ENCODE measurements at places on chromosomes 4 and X.

DNA sequence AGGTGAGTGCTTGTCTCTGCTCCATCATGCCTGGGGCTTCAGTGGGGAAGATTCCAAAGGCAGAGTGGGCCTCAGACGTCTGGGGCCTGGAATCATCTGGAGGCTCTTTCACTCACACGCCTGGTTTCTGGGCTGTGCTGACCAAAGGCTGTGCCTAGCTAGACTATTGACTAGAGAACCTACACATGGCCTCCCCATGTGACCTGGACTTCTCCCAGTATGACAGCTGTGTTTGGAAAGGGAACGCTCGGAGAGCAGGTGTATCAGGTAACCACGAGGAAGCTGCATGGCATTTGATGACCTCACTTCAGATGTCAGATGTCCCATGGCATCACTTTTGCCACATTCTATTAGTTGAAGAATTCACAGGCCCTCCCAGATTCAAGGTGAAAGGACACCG lies 51.0 kb downstream of the ADGRL3 start:
- no peak for DNase-seq

- no peak for DNase-seq
Observed at GRCh38 chr4:26088433-26088928, 174.5 kb downstream of the SMIM20 start.

- no peak for DNase-seq
Observed at GRCh38 chr4:3834186-3834662, 68.0 kb downstream of the ADRA2C start.

- DNase-seq, result no peak
Observed at GRCh38 chr4:18025288-18025687, 3.7 kb upstream of the LCORL start.

DNA sequence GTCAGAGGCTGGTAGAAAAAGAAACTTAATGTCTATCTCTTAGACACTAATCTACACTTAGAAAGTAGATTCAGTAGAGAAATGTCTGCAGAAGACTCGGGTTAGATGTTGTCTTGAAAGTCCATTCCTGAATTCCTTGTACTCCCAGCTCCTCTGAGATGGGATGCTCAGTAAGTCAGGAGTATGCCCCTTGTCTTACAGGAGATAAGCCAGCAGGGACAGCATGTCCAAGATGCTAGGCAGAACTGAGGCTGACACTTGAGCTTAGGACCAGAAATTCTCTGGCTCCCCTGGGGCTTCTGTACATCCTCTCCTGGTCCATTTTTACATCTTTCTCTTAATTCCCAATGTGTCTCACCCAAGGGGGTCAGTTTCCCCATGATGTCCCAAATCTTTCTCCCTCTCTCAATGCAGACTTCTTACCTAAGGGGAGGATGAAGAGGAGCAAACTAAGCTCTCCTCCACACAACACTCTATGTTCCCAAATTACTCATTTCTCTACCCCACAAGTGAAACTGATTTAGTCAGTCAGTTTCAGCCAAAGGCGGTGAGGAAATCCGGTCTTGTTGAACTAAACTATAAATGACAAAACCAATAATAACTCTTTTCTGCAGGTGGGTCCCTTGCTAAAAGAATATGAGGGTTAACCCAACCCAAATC lies 558.2 kb upstream of the DIPK2B start:
- DNase-seq, result no peak

DNA sequence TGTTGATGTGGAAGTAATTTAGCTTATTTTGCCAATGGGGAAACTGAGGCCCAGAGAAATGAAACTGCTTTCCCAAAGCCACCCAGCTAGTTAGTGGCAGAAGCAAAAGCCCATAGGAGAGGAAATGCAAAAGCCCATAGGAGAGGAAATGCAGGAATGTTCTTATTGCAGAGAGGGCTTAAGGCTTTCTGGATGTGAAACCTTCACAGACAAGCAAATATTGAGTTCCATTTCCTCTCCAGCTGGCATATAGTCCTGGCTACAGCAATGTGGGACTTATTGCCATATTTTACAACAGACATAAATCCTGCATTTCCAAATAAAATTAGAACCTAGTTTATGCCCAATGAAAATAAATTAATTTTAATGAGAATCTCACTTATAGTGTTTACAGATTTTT lies 69.7 kb downstream of the TMEM154 start:
- DNase-seq, result no peak

GRCh38 chr4:54015423-54016030 lies 48.9 kb downstream of the CHIC2 start:
- DNase-seq, result no peak

- no peak for DNase-seq
Observed at GRCh38 chrX:136588036-136588435, 56.0 kb downstream of the VGLL1 start.

DNA sequence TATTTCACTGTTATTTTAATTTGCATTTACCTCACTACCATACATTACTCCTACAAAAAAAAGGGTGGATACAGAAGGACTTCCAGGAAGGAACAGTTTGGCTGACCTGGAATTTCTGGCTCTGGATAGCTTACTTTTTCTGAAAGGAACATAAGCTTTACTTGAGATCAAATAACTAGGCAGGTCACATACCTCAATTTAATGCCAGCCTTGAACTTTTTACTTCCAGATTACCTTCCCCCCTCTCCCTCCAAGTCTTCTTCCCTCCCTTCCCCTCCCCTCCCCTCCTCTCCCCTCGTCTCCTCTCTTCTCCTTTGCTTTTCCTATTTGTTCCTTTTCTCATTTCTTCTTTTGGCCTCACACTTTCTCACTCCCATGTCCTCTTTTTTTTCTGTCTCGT lies 659.2 kb upstream of the AADAT start:
- DNase-seq, result no peak

GRCh38 chrX:31981546-31982062 lies 909.8 kb upstream of the FTHL17 start:
- DNase-seq, result no peak

GRCh38 chr4:172650758-172651530 lies 517.7 kb upstream of the GALNT7 start:
- no peak for DNase-seq

- no peak for DNase-seq
Observed at GRCh38 chr4:47482326-47482725, 2.7 kb upstream of the ATP10D start.

DNA sequence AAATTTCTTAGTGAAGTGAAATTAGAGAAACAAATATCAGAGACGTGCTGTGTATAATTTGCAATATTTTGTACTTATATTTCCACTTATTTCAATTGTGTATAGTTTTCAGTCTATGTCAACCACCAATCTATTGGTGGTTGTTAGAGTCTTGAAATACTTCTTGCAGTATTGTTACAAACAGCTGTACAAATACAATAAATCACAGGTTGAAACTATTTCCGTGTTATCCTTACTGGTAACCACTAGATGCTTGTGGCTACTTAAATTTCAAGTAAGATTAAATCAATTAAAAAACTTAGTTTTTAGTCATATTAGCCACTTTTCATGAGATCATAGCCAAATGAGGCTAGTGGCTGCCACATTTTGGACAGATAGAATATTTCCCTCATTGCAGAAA lies 520.5 kb downstream of the GBA3 start:
- DNase-seq, result no peak

DNA sequence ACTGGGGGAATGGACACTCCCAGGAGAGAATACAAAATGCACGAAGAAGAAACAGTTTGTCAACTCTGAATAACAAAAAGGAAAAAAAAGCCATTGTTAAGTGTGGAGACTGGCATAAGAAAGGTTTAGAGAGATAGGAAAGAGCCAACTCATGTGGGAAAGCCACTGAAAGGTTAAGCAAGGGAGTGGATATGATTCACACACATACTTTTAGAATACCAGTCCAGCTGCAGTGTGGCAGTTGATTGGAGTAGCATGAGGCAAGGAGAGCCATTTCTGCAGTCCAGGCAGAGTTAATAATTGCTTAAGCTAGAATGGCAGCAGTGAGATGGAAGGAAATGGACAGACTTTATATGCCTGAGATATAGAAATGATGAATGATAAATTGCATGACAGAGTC lies 36.9 kb upstream of the ADAD1 start:
- DNase-seq, result no peak

- no peak for DNase-seq
Observed at GRCh38 chr4:111946800-111947199, 198.5 kb upstream of the FAM241A start.

DNA sequence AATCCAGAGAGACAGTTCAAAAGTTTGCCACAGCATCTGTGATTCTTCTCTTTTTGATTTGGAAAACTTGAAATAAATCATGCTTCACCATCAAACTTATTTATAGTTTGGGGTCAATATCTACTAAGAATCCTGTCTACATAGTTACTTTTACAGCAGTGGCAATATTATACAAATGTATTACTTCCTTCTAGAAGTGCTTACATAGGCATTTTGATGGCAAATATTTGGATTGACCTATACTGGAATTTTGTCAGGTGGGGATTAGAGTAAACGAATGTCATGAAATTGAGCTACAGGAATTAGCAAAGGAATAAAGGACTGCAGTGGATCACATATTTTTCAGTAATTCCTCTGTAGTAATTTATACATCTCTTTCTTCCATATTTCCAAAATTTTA lies 1885.5 kb upstream of the ADGRL3 start:
- DNase-seq, result no peak

DNA sequence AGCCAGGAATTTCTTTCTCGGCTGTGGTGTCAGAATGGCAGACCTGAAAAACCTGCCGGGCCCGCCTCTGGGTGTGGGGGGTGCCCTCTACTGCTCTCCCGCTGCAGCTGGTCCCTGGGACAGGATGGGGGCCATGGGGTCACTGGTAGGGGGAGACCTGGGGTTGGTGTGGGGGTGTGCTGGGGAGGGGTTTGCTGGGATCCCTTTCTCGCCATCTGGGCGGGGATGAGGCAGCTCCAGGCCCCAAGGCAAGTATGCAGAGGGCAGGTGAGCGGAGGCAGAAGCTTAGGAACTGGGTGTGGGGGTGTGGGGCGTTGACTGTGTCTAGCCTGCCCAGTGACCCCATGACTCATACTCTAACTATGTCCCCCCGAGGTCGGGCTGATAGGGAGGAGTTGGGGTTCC lies 884 bp downstream of the CCDC120 start:
- DNase-seq, result no peak

DNA sequence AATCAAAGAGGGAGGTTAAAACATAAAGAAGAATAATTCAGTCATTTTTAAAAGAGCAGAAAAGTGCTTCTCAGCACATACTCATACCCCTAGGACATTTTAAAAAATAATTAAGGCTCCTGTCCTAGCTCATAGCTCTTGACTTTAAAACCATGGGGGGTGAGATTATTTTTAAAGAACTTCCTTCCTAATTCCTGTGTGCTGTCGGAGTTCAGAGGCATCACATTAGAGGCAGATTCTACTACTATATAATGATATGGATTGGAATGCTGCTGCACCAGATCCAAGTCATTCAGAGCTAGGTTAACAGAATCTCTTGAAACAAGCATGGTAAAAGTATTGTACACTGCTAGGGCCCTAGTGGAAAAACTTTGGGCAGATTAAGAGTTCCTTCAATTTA lies 456.5 kb upstream of the ADGRL3 start:
- DNase-seq, result no peak

DNA sequence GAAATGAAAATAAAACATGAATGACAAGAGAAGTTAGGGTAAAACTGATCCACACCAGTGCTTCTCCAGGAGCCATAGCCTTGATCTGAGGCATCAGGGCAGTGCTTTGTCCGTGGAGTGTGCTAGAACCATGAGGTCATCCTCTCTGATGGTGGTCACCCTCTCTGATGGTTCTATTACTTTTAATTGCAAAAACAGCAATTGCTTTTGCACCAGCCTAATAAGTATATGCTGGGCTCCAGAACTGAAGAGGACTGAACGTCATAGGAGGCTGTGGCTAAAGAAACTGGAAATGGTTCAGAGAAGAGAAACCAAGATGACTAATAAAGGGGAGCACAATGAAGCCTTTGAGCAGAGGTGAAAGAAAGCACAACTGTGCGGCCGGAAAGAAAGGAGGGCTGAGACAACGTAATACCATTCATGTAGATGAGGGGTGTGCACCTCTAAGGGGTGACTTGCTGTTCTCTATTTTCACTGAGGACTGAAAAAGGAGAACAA lies 17.0 kb upstream of the TMEM154 start:
- no peak for DNase-seq

DNA sequence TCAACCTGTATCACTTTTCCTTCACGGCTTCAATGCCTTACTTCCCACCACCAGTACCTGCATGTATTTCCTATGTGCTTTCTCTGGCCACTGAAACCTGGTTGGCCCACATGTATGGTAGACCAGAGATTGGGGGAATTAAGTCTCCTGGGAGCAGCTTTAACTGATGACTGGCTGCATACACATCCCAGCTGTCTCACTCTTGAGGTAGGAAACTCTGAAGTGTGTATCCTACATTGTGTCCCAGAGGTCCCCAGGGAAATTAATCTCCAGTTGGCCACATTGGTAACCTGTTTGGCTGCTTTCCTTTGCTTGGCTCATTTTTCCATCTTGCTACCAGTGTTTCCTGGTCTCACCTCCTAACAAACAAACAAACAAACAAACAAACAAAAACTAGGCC lies 124.4 kb downstream of the ZNF827 start:
- DNase-seq, result no peak

GRCh38 chrX:107768051-107768450 lies 7.5 kb downstream of the TSC22D3 start:
- DNase-seq, result no peak

DNA sequence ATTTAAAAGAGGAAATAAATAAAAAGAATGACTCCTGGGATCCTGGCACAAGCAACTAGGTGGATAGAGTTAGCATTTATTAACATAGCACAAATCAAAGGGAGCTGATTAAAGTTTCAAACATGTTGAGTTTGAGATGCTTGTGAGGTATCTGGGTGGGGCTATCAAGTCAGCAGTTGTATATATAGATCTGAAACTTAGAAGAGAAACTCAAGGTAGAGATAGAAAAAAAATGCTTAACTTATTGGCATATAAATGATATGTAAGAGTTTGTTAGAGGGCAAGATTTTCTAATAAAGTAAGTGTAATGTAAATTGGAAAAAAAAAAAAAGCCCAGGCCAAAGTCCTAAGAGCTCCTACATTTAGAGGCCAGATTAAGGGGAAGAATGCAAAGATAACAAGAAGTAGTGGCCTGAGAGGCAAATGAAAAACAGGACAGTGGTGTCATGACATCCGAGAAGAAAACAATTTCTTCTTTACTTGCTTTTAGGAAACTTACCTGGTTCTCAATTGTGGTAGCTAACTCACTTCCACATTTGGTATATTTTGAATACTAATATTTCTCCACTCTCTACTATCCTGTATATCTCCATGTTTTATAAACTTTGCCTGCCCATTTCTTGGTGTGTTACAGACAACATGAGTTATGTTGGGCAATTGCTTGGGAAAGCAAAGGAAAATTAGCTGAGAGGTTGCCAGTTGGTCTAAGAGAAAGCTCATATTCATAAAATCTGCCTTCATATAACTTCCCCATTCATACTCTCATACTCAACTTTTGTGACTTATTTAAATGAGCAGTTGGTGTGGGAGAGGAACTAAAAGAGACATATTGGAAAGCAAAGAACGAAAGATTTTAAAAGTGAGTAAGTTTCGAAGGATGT lies 169.2 kb downstream of the PARM1 start:
- no peak for DNase-seq

DNA sequence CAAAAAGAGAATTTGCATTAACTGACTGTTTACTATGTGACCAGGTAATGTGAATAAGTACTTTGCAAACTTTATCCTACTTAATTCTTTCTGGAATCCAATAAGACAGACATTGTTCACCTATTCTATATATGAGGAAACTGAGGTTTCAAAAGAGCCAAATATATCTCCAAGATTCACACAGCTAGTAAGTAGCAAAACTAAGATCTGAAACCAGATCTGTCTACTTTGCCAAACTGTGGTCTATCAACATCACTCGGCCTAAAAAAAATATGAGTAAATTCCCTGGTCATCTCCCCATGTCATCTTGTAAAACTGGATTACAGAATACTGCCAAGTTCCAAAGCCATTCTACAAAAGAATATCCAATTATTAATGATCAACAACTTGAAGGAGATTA lies 52.8 kb downstream of the ANAPC10 start:
- DNase-seq, result no peak
